ENCODE measurements at places on chromosomes 5 and 9.

- DNase-seq = no peak
Measured at GRCh38 chr9:69549310-69550202, 122.6 kb downstream of the APBA1 start.

DNA sequence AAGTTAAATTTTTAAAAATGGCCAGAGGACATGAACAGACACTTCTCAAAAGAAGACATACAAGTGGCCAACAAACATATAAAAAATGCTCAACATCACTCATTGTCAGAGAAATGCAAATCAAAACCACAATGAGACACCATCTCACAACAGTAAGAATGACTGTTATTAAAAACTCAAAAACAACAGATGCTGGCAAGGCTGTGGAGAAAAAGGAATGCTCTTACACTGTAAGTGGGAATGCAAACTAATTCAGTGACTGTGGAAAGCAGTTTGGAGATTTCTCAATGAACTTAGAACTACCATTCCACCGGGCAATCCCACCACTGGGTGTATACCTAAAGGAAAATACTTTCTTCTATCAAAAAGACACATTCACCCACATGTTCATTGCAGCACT is 168.5 kb upstream of the PIK3R1 start:
- DNase-seq = no peak

- no peak for DNase-seq
Measured at GRCh38 chr9:106575823-106576222, 287.1 kb upstream of the ZNF462 start.

- no peak for DNase-seq
Measured at GRCh38 chr5:87190687-87191086, 77.0 kb upstream of the RASA1 start.

- DNase-seq = no peak
Measured at GRCh38 chr9:14080959-14081542, 232.9 kb downstream of the NFIB start.

All from stimulated activated CD8-positive, alpha-beta memory T cell treated with anti-CD3 and anti-CD28 coated beads, Interleukin-7, amount 100 ng/mL, for 24 hours (primary cell).